CD4-positive, alpha-beta T cell treated with Interleukin-15 for 1 hour (primary cell): ENCODE measurements at places on chromosomes 2 and 18.

DNA sequence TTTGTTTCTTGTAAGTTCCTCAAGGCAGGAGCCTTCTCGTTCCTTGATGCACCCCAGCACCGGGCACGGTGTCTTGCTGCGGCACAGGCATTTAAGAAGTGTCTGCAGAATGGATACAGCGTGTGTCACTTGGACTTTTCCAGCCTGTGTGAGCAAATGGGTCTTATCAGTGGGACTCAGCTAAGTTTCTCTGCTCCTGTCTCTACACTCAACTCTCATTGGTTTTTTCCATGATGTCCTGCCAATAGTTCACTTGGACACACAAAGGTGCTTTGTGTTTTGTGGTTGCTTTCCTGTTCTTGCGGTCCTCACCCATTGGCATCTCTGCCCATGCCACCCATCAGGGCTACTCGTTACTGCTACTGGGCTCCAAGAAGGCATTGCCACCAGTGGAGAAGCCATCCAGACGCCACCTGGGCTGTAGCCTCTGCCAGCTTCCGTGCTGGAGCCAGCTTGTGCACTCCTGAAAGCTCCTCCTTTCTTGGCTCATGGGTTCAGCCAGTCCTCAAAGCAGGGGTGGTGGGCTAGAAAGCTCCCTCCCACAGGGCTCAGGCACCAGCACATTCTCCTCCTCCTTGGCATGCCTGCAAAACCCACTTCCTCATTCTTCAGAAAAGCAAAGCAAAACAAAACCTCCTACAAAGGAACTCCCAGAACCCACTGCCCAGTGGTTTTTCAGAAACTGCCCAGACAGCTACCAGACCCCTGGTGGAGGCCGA is 41.4 kb downstream of the IL1R2 start:
- DNase-seq: peak; percentile 51

- no peak for DNase-seq
Measured at GRCh38 chr2:232308986-232309385, 69.6 kb upstream of the ALPP start.

DNA sequence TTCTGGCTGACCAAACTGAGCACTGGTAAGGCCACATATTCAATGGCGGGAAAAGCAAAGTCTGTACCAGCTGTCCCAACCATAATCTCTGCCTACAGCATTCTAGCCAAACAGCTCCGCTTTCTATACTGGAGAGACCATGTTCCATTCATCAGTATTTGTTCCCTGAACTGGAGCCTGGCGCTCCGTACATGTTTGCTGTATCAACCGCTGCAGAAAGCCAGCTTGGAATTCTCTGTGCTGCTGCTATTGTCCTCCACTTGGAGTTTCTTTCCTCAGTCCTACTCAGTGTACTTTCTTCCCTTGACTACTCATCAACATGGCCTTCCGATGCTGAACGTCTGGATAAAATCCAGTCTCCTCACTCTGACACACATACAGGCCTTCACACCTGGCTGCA is 1.9 kb downstream of the COA5 start:
- no peak for DNase-seq

DNA sequence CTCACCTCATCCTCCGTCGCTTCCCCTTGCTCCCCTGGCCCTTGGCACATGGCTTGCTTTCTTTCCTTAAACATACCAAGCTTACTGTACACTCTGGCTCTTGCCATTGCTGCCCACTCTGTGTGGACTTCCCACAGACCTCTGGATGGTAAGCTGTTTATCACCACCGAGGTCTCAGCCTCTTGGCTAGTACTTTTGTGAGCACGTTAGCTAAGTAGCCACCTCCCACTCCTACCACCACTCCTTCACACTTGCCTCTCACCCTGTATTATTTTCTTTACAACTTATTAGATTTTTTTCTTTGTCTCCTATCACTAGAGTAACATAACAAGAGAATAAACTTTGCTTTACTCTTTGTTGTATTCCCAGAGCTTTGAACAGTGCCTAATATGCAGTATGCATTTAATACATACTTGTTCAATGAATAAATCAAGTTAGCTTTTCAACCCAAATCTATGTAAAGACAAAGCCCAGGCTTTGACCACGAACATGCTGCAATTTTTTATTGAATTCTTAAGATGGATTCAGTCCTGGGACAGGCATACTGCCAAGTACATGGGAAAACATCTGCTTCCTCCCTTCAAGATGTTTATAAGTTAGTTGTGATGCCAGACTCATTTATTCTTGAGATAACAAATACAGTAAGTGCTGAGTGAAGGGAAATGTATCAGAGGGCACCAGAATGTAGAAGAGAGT is 25.0 kb upstream of the MSGN1 start:
- DNase-seq: no peak

- no peak for DNase-seq
Measured at GRCh38 chr2:27225526-27225925, 8.4 kb downstream of the CAD start.

GRCh38 chr2:33236482-33237385 is 239.7 kb upstream of the RASGRP3 start:
- DNase-seq: no peak

- no peak for DNase-seq
Measured at GRCh38 chr2:12113412-12113811, 367.0 kb downstream of the LPIN1 start.
